ENCODE measurements at places on chromosomes 16 and 17.
A peak's percentile ranks its signal among the peaks of the same experiment; 100 is the strongest.

DNA sequence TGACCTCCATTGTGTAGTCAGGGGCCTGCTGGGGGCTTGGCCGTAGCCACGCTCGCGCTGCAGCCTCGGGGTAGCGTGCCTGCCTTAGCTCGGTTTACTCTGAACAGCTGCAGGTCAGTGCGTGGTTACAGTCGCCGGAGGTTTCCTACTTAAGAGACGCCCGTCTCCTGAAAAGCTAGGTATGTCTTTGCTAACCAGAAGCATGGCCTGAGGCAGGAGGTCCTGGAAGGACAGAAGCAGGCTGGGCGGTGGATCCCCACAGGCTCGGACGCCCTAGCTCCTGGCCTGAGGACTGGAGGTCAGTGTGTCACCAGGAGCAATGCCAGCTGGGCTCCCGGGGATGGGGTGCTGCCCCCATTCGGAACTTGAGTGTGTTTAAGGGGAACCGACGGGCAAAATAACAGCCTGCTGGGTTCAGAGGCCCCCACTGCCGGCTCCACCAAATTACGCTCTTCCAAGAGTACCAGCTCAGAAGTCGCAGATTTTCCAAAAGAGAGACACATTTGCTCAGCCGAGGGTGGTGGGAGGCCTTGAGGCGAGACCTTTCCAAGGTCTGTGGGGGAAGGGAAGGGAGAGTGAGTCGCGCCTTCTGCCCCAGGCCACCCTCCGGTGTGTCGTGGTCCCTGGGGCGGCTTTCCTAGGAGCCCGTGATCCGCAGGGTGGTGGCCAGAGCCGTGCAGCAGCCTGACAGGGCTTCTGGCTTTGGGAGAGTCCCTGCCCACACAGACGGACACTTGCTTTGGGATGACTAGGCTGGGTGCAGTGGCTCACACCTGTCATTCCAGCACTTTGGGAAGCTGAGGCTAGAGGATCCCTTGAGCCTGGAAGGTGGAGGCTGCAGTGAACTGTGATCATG is 3.9 kb upstream of the GNG13 start:
- no peak for DNase-seq

DNA sequence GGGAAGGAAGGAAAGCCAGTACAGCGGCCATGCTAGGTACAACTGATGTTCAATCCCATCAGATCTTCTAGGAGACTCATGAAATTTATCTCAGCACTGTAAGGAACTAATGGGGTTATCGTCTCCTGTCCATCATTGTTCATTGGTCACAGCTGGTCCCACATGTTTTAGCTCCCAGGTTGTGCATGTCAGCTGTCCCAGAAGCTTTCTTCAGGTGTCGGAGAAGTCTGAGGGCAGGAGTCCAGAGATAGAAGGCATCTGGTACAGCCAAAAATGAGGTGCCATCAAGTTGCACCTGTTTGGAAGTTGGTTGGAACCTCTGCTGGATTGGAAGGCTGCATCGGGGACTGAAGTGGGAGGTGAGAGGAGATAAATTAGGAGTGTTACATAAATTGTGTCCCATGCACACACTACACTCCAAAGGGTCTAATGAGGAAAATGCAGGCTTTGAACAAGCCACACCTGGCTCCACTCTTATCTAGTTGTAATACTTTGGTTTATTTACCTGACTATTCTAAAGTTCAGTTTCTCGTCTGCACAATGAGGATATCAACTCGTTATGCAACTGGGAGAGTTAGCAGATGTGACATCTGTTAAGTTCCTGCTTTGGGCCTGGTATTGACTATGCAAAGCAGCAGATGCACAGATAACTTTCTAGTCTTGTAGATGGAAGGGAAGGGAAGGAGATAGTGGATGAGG is 62.9 kb downstream of the MAP2K6 start:
- no peak for DNase-seq

DNA sequence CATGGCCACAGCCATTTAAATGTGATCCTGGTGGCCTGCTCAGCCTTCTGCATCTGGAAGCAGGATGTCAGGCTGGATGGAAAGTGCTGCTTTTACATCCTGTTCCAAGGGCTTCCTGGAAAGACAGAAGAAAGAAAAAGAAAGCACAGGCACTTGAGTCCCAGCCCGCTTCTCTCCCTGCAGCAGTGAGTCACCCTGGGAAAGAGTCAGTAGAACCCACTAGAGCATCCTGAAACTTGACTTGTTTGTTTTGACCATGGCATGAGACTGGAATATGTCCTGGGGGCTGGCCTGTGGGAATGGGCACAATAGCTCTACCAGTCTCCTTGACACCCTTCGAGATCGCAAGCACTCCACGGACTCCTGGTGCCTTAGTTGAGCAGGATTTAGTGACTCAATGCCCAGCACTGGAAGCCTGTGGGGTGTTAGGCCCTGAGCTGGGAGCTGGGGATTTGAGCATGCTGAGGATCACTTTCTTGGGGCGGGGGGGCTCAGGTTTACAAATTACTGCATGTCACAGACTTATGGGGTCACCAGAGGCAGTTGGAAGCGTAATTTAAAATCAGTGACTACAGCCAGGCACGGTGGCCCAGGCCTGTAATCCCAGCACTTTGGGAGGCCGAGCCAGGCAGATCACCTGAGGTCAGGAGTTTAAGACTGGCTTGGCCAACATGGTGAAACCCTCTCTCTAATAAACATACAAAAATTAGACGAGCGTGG is 22.1 kb upstream of the GNA13 start:
- no peak for DNase-seq

DNA sequence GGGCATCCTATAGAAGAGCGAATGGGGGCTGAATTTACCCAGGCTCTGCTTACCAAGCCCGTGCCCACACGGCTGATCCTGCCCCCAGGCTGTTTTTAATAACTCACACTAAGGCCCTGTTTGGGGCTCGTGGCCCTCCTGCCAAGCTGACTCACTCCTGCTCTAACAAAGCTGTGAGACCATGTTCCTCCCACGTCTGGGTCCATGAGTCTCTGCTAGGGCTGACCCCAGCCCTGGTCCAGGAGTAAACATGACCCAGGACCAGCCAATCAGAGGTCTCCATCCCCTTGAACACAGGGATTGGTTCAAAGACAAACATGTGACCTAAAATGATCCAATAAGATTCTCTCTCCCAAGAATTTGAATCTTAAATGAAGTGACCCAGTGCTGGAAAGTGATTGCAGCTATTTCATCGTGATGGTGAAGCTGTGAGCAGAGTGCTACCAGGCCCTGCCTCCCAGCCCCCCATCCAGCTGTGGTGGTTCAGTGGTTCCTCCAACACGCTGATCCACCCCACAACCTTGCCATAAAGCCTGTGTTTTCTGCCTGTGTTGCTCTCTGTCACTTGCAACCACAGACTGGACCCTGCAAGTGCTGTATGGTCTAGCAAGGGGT is 57.2 kb downstream of the C16orf82 start:
- no peak for DNase-seq

DNA sequence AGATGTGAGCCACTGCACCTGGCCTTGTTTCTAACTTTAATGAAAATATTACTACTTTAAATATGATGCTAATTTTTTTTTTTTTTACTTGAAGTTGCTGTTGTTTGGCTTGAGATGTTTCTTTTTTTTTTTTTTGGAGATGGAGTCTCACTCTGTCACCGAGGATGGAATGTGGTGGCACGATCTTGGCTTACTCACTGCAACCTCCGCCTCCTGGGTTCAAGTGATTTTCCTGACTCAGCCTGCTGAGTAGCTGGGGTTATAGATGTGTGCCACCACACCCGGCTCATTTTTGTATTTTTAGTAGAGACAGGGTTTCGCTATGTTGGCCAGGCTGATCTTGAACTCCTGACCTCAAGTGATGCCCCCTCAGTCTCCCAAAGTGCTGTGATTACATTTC is 23.6 kb downstream of the IGSF6 start:
- DNase-seq: no peak

GRCh38 chr17:77003699-77004098 is 135.5 kb downstream of the MGAT5B start:
- no peak for DNase-seq

GRCh38 chr17:39928858-39929645 is 1.5 kb downstream of the LRRC3C start:
- no peak for DNase-seq

GRCh38 chr16:23072769-23073549 is 76.3 kb downstream of the USP31 start:
- DNase-seq: no peak

DNA sequence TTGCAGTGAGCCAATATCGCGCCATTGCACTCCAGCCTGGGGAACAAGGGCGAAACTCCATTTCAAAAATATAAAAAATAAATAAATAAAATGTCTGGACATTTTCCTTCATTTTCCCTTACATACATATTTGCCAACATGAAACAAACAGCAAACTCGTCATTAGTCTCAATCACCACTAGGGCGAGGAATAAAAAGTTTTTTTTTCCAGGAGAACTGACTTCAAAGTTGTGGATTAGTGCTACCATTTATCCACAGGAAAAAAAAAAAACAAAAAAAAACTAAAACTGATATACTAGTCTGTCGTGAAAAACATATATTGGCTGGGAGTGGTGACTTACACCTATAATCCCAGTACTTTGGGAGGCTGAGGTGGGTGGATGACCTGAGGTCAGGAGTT is 77.0 kb upstream of the MTMR4 start:
- no peak for DNase-seq

GRCh38 chr17:78821961-78822360 is 18.7 kb downstream of the USP36 start:
- no peak for DNase-seq

DNA sequence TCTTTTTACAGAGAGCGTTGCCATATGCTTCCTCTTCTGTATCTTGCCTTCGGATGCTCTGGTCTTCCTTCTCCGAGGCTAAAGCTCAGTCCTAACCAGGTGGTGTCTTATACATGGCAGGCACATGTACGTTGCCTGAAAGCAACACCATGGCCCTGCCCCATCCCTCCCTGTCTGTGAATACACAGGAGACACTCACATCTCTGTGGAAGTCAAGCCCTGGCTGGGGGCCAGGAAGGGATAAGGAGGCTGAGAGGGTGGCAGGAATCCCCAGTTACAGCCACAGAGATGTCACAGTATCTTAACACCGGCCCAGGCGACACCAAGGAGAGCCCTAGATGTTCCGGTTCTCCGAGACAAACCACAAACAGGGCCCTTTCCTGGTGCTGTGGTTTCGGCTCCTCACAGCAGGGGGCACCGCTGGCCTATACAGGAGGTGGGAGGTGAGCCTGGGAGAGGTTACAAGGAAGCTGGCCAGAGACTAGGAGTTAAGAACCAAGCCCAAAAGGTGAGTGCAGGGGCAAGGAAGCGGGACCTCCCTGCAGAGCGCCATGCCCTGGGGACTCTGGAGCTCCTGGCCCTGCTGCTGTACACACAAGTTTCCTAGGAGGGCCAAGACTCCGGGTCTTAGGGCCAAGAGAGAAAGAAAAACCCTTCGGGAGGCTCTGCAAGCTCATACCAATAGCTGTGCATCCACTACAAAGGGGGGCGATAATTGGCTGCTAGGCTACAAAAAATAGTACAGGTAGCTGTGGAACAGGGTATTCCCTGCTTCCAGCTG is 41.7 kb downstream of the SRL start:
- DNase-seq: peak; percentile 46

- no peak for DNase-seq
Observed at GRCh38 chr16:1592446-1592845, 19.4 kb downstream of the IFT140 start.

- peak; percentile 96 for DNase-seq
Observed at GRCh38 chr16:4734063-4734729, at the start of the genes ANKS3 and DNAAF8. Gene ANKS3 (minus strand): TSS chr16:4734271. CDS start chr16:4730149, 4,122 bp downstream. Gene DNAAF8 (plus strand): TSS chr16:4734537. CDS start chr16:4736515, 1,978 bp downstream.

DNA sequence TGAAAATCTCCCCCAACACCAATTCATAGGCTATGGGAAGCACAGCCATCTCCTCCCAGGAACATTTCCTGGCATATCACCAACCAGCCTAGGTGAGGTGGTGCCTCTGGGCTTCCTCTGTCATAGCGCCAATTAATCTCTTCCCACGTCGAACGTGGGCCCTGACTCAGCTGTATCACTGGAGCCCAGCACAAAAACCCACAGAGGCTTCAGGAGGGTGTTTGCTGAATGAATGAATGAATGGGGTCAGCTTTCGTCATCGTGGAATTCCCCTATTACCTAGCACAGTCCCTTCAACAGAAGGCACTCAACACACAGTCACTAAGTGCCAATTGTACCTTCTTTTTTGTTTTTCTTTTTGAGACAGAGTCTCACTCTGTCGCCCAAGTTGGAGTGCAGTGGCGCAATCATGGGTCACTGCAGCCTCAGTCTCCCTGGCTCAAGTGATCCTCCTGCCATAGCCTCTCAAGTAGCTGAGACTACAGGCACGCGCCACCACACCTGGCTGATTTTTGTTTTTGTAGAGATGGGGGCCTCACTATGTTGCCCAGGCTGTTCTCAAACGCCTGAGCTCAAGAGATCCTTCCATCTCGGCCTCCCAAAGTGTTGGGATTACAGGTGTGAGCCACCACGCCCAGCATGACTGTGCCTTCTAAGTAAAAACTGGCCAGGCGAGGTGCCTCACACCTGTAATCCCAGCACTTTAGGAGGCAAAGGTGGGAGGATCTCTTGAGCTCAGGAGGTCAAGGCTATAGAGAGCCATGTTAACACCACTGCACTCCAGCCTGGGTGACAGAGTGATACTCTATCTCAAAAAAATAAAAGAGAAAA is 4.1 kb downstream of the ZNF688 start:
- DNase-seq: no peak

- DNase-seq: peak; percentile 25
Observed at GRCh38 chr17:34892461-34893249, 68.6 kb downstream of the CCT6B start.

DNA sequence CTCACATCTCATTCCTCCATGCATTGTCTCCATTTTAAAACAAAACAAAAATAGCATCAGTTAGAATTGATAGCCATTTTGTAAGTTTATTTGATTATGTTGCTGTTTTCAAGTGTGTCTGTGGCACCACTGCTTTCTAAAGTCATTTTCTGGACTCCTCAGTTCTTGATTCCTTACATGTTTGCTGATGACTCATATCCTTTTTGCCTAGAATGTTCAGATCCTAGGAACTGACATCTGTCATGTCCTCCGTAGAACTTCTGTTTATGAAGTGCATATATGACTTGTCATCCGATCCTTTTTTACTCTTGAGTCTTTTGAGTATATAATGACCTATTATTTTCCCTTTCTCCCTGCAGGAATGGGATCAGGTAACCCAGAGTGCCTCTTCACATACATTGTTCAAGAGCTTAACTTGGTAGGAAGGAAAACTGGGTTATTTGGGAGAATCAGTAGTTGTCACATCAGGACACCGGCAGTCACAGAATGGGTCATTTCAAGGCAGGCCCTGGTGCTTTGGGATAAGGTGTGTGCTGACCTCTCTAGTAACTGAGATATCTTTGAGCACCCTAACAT is 69.2 kb downstream of the MAP2K4 start:
- DNase-seq: peak; percentile 61

- DNase-seq: no peak
Observed at GRCh38 chr16:71635632-71636031, 9.6 kb downstream of the MARVELD3 start.

DNA sequence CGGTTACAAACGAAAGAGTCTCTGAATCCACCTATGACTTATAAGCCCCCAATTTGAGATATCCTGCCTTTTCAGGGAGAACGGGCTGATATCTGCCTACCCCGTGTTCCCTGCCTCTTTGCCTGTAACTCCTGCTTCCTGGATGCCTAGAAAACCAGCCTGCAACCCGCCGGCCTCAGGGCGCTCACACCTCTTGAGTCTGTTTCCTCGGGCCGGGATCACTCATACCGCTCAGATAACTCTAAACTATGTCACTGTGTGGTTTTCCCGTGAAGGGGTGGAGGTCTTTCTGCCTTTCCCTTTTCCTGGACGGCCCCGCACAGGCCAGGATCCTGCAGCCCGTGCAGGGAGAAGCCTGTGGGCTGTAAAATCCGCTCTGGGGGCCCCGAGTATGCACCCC is 10.4 kb downstream of the RPUSD1 start:
- DNase-seq: no peak

Data from A673 (cell line).